ENCODE measurements at places on chromosomes 4 and X. TPM values are rescaled to one million over a fixed set of nuclear protein-coding genes. Genes with fewer than 3 reads are reported as not detected.

GRCh38 chr4:151887031-151887815 is 126.4 kb upstream of the GATB start:
- DNase-seq, result no peak

RNF150 gene
- 0.40 TPM for total RNA-seq

- no peak for DNase-seq
These were observed 18.2 kb downstream of the MAGEA9 start for GRCh38 chrX:149799938-149800337.

DNA sequence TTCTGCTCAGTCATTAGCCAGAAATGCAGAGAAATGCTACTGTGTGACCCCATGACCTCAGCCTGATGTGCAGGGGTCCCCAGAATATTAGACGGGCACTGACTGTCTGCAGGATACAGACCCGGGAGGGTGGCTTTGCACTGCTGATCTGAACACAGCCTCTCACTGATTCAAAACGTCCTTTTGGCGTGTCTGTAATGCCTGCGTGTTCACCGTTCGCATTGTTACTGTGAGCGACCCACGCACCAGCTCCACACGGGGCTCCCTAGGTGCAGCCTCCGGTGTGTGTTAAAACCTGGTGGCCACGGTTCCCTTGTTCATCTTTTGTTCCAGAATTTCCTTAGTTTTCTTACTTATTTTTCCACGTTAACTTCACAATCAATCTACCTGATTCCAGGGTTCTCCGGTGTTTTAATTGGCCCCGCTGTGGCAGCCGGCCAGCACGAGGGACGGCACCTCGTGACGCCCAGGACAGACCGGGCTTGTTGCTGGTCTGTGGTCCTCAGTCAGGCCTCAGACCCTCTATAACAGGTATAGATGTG is 32.0 kb upstream of the SPON2 start:
- DNase-seq, result no peak

- no peak for DNase-seq
These were observed 2.9 kb downstream of the KLHL15 start for GRCh38 chrX:24023972-24024669.

DNA sequence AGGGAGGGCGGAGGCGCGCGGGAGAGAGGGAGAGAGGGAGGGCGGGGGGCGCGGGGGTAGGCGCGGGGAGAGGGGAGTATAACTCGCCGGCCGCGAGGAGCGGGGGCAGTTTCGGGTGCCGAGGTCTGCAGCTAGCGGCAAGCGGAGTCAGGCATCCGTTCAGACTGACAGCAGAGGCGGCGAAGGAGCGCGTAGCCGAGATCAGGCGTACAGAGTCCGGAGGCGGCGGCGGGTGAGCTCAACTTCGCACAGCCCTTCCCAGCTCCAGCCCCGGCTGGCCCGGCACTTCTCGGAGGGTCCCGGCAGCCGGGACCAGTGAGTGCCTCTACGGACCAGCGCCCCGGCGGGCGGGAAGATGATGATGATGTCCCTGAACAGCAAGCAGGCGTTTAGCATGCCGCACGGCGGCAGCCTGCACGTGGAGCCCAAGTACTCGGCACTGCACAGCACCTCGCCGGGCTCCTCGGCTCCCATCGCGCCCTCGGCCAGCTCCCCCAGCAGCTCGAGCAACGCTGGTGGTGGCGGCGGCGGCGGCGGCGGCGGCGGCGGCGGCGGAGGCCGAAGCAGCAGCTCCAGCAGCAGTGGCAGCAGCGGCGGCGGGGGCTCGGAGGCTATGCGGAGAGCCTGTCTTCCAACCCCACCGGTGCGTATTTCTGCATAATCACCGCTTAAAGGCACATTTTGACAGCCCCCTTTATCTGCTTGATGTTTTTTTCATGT is at the start of gene POU4F2:
TSS of gene POU4F2 (plus strand) at position 108 of the 720 bp plus-strand sequence. CDS start at position 356, 248 bp downstream.
- DNase-seq, result no peak

DMRTC1 gene
- not detected for total RNA-seq

GAGE13 gene
- not detected for total RNA-seq

ZNF157 gene
- total RNA-seq, result not detected

DNA sequence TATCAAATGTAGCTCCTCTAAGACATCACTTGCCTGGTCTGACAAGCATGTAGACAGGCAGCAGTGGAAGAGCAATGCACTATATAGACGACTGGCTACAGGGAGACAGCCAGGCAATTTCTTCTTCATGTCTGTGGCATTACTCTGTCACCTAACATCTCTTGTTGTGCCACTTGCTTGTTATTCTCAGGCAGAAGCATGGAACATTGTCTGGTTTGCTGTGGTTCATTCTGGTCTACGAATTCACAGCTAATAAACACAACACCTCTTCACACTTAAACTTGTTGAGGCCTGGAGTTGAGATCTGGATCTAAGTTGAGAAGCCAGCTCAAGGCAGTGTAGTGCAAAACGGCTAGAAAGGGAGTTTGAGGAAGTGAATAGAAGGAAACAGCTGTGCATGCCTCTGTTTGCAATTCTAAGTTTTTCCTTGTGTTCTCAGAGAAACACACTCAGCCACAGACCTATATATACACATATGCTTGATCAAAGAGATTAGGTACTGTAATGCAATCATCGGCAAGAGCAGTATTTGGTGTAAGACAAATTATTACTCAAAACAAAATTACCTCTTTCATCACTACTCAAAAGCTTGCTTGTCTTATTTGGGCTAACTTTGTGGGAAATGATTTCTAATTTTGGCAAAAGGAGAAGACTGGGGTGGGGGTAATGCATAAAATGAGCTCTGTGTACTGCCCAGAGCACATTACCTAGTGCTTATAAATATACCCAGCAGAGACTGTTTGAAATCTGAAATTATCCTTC is 243.8 kb downstream of the PPP3CA start:
- no peak for DNase-seq

DNA sequence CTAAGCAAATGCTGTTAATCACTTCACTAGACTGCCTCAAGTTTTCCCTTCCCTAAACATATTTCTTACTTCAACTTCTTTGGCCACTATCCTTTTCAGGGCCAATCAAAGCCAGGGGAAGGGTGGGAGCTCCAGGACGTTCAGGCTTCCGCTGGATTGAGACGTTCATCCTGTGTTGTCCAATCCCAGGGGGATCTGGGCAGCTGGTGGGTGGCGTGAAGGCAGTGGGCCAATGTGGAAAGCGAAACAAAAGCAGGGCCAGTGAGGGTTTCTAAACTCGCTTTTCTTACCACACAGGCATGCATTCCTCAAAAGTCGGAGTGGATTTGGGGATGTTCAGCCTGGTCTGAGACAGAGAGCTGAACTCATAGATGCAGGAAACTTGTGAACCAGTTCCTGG is 7.6 kb downstream of the CXCL13 start:
- no peak for DNase-seq

DNA sequence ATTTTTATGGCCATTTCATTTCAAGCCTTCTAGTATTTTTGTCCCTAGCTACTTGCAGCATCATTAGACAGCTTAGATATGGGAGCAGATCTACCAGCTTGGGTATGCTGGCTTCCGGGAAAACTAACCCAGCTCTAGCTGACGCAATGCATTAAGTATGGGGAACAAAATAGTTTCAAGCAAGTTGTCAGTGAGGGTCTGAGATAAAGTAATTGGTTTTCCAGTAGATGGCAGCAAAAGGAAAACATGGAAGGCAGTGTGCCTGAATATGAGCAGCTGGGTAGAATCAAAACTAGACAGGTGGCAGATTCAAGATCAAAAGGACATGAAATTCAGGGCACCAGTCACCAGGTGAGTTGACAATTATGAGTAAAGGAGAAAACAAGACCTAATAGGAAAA is 340.9 kb upstream of the CTSO start:
- peak; percentile 77 for DNase-seq

SPANXA1 gene
- total RNA-seq, result not detected

- no peak for DNase-seq
These were observed 869.5 kb upstream of the EPHA5 start for GRCh38 chr4:66539745-66540144.

GRCh38 chr4:186037692-186038658 is 31.0 kb upstream of the TLR3 start:
- peak; percentile 50 for DNase-seq

GRCh38 chr4:182175788-182176519 is 67.2 kb upstream of the TENM3 start:
- DNase-seq, result no peak

Measured in NCI-H460 (cell line).